ENCODE measurements at places on chromosomes 1 and 21.

DNA sequence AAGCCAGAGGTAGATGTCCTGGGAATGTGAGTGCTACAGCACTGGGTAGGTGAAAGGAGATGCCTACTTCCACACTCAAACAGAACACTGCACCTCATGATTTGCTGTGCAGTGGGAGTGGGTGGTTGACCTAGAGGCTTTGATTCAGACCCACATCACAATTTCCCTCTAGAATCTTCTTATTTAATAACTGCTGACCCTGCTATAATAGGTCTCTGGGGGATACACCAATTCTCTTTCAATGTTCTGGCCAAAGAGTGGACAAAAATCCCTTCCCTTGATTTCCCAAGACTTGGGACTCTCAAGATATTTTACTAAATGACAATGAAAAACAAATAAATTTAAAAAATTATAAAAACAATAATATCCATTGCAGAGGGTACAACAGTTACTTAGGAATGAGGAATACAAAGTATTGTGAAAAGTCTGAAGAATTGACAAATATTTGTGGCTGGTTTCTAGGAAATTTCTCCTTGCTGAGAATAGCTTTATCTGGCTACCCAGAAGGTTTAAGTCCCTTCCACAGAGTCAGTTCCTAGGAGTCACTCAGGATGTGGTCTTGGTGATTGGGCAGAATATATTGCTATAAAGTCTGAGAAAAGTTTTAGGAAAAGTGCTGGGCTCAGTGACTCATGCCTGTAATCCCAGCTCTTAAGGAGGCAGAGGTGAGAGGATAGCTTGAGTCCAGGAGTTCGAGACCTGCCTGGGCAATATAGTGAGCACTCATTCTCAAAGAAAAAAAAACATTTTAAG, 2.4 kb upstream of the FCGR2A start:
- DNase-seq = no peak

DNA sequence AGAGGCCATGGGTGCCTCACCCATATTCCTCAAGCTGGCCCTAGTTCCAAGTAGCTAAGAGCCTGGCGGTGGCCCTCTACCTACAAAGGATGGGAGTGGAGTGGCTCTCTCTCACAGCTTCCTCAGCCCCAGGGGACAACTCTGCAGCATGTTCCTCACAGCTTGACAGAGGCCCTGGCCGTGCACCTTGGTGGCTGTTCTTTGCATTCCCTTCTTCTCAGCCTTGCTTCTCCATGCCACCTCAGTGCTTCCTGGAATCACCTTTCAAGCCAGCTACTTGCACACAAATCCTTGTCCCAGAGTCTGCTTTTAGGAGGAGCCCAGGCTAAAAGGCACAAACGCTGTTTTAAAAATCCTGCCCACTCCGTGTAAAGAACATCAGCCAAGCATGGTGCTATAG, 69.0 kb upstream of the DIRAS3 start:
- DNase-seq = no peak

GRCh38 chr1:44645476-44646244, 28.6 kb downstream of the TMEM53 start:
- DNase-seq = no peak

- no peak for DNase-seq
These were observed 190.4 kb downstream of the MIS18A start for GRCh38 chr21:32088471-32088870.

DNA sequence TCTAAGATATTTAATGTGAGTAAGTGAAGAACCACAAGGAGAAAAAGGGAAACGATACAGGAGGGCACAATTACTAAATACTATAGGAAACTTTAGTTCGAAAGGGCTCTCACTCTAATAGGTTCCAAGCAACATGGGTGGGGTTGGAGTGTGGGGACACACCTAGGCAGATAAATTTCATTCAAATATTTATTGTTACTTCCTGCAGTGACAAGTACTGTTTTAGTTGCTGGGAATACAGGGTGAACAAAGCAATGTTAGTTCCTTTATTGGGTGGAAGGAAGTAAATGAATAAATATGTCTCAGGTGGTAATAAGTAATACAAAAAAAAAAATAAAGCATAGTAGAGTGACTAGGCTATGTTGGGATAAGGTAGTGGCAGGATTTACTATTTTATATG, 73.2 kb upstream of the B3GALT2 start:
- no peak for DNase-seq
